H9 (cell line): ENCODE measurements at places on chromosomes 12 and 14. TPM values are rescaled to one million over a fixed set of nuclear protein-coding genes. Genes with fewer than 3 reads are reported as not detected.

Gene NKX2-1
- total RNA-seq: not detected in 2 replicates

Gene ESPL1
- total RNA-seq: 43.2 and 43.3 TPM in 2 replicates

Gene TMEM253
- total RNA-seq: 1.9 and 2.2 TPM in 2 replicates

Gene A2M
- total RNA-seq: 0.94 and 1.2 TPM in 2 replicates

Gene RNASE7
- not detected in 2 replicates for total RNA-seq

Gene FKBP11
- 40.8 and 43.6 TPM in 2 replicates for total RNA-seq

Gene TEX52
- 0.20 TPM in 2 replicates for total RNA-seq

Gene SELPLG
- total RNA-seq: 0.09 and 0.15 TPM in 2 replicates

Gene PRH2
- total RNA-seq: not detected in 2 replicates

Gene IRF2BPL
- total RNA-seq: 59.0 and 60.1 TPM in 2 replicates

Gene KRT6C
- total RNA-seq: not detected in 2 replicates

Gene PPP2R5C
- total RNA-seq: 92.8 and 93.0 TPM in 2 replicates

Gene TTC9
- 17.4 and 17.7 TPM in 2 replicates for total RNA-seq

Gene MYF6
- not detected in 2 replicates for total RNA-seq

Gene TC2N
- total RNA-seq: 16.2 and 16.4 TPM in 2 replicates

GRCh38 chr12:42129595-42130204 is 15.0 kb downstream of the GXYLT1 start:
- DNase-seq: no peak

GRCh38 chr12:63809566-63809965 is 29.9 kb downstream of the RXYLT1 start:
- no peak for DNase-seq

- DNase-seq: no peak
Measured at GRCh38 chr14:21535545-21536417, 9.6 kb upstream of the SALL2 start.

DNA sequence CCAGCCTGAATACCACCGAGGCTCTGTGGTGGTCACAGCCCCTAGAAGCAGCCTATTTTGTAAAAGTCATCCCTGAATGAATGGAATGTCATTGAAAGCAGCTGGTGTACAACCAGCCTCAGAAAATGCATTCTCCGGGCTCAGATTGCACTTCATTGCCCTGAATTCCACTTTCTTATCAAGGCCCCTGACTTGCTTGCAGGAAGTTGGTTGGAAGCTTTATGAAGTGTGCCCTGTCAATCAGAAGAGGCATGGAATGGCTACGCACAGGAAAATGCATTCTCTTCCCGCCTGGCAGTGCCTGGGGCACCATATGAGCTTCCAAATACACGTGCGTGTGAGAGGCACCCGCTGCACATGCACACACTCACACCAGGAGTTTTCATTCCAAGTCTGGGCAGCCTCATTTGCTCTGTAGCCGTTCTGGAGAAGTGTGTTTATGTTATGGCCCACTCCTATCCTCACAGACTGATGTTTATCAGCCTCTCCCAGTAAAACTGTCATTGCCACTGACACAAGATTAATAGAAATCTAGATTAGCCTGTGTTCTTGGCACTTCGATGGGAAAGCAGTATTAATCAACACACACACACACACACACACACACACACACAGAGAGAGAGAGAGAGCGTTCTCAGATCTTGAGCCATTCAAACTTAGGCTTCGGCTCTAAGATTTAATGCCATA is 63.9 kb downstream of the NUAK1 start:
- no peak for DNase-seq

GRCh38 chr12:16613199-16613598 is 7.2 kb upstream of the LMO3 start:
- DNase-seq: no peak

GRCh38 chr12:113097716-113098440 is 37.7 kb downstream of the RASAL1 start:
- peak; percentile 82 for DNase-seq

DNA sequence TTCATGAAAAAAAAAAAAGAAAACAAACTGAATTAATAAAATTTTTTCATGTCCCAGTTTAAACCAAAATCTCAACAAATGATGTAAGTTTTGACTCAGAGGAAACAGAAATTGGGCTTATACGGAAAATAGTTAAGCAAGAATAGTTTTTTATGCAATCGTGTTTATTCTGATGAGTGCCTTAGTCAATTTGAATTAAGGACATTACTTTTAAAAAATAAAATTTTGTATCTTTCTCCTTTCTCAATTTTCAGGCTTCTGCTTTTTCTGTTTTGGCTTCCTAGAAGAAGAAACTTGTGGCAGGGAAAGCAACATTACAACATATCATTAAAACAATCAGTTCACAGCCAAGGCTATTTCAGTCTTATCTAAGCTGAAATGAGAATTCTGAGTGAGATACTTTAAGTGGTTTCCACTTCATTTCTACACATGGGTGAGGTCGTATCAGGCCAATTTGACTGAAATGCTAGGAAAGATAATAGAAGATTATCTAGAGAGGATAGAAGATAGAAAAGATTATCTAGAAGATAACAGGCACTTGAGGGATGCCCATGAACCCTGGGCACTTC is 52.4 kb downstream of the BCL2L14 start:
- no peak for DNase-seq

GRCh38 chr14:57492859-57493258 is 798 bp downstream of the CCDC198 start:
- DNase-seq: no peak

- DNase-seq: no peak
Measured at GRCh38 chr14:24990773-24991172, 59.2 kb downstream of the STXBP6 start.

- DNase-seq: peak; percentile 40
Measured at GRCh38 chr12:29273178-29273843, 107.7 kb downstream of the ERGIC2 start.

- peak; percentile 91 for DNase-seq
Measured at GRCh38 chr14:20681348-20682126, 2.8 kb upstream of the RNASE4 start.

DNA sequence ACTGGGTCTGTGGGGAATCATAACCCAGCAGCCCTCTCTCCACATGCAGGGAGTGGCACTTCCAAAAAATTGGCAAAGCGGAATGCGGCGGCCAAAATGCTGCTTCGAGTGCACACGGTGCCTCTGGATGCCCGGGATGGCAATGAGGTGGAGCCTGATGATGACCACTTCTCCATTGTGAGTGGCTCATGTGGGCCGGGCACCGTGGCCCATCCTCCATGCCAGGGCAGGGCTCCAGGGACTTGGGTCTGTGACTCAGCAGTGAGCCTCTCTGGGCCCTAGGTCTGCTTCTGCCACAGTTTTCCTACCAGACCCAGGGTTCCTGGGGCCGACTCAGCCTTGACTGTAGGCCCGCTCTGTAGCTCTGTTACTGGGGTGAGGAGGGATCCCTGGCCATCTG is 2.2 kb downstream of the NPFF start:
- no peak for DNase-seq

GRCh38 chr12:131194166-131194565 is 240.5 kb downstream of the ADGRD1 start:
- peak; percentile 17 for DNase-seq

DNA sequence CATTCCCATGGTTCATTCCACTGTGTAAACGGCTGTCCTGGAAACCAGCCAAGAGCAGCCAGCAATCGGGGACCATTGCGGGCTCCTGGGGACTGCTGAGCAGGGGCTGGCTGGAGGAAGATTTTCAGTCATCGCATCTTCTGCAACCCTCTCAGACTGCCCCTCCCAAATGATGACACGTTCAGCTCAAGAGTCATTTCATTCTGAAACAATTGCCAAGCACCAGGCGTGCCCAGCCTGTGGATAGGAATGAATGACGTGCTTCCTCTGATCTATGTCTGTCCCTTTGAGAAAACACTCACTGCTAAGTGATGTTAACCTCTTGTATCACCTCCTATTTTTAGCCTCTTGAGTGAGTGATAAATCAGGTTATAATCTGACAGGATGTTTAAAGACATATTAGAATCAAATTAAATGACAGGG is 62.0 kb downstream of the NDUFA12 start:
- no peak for DNase-seq

- DNase-seq: no peak
Measured at GRCh38 chr12:1246637-1247036, 255.6 kb downstream of the ERC1 start.

- no peak for DNase-seq
Measured at GRCh38 chr12:15050659-15051058, 77.8 kb downstream of the PDE6H start.

DNA sequence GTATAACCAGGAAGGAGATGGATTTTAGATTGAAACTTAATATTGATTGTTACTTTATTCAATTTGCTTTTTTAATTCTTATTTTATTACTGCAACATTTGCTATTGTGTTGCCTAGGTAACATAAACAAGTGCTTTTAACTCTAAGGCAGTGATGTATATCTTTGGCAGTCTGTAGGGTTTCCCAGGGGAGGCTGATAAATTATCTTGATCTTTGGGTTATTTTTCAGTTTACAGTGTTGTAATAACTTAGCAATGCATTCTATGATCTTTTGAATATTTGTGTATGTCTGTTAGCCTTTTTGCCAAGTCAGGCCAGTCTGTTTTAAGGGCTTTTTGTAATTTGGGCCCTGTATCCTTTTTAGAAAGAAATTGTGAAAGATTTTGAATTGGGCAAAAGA is 7.8 kb upstream of the DTD2 start:
- no peak for DNase-seq

DNA sequence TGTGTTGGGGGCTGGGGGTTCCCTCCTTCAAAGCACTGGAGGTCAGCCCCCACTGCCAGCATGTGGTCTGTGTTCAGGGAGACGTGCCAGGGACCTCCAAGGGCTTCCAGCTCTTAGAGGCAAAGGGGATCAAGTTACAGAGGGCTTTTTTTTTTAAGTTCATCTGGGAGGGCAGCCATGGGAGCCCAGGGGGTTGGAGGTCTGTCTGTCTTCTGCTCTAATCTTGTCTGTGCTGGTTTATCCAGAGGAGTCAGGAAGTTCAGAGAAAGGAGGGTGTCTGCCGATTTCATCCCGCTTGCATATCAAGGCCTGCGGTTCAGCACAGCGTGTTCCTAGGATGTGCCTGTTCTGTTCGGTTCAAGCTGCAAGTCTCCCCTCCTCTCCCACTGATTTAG is 72.2 kb downstream of the TMEM132C start:
- peak; percentile 38 for DNase-seq

DNA sequence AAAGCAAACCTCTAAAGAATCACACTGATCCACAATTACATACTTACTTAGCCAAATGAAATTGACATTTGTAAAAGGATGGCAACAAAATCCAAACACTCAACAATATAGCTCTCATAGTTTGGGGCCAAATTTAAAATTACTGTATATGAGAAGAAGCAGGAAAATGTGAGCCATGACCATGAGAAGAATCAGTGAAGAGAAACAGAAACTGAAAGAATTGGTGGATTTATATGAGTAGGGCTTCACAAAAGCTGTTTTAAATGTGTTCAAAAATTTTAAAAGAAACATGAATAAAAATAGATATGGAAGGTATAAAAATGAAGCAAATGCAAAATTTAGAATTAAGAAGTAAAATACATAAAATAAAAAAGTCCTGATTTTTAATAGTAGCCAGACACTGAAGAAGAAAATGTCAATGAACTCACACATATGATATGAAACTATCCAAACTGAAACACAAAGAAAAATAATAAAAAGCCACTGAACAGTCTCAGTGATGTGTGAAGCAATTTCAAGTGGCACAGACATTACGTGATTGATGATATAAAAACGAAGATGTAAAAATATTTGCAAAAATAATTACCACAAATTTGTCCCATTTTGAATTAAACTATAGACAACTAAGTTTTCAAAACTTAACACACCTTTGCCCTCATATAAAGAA is 87.9 kb upstream of the MDGA2 start:
- no peak for DNase-seq

DNA sequence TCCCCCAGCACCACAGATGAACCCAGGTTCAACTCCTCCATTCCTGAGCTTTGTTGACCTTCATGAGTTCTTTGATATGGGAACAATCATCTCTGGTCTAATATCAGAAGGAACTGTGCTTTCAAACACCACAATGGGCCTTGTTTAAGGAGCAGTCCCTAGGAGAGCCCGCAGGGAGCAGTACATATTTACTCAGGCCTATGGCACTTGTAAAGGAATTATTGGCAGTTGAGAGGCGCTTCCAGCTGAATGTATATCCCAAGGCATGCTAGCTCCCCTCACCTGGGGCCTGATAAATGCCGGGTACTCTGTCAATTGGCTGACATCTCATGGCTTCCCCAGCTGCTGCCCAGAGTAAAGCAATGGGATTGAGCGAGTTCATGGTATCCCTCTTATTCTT is 76.2 kb downstream of the ZFP36L1 start:
- no peak for DNase-seq
